ENCODE measurements at places on chromosomes 3 and 15.

DNA sequence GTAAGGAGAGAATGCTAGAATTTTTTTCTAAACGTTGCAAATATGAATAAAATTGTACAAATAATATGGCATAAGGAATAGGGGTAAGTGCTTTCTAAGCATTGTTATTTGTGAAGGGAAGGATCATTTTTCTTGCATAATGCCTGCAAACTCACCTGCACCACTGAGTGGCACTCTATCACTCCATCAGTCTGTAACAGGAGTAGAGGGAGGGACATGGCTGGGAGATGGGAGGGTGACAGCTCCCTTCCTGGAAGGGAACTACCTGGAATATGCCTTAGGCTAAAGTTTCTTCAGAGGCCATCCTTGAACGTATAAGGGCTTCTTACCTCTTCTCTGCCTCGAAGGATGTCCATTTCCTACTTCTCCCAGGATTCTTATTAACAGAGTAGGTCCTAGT lies 3.0 kb downstream of the NAALADL2 start:
- DNase-seq, result no peak

DNA sequence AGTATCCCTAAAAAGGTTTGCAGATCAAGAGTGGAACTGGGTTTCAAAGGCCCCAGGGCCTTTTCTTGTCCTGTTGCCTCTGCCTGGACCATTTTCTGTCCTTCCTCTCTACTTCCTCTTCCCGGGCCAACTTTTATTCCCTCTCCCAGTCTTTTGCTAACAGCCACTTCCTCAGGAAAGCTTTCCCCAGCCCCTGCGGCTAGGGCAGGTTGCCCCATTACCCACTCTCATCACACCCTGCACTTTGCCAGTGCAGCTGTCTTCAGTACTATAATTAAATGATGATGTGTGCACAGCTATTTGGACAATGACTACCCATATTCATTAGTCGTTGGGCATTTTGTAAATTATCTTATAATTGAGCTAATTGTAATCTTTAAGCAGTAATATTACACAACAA lies 150.5 kb upstream of the THBS1 start:
- DNase-seq, result no peak

DNA sequence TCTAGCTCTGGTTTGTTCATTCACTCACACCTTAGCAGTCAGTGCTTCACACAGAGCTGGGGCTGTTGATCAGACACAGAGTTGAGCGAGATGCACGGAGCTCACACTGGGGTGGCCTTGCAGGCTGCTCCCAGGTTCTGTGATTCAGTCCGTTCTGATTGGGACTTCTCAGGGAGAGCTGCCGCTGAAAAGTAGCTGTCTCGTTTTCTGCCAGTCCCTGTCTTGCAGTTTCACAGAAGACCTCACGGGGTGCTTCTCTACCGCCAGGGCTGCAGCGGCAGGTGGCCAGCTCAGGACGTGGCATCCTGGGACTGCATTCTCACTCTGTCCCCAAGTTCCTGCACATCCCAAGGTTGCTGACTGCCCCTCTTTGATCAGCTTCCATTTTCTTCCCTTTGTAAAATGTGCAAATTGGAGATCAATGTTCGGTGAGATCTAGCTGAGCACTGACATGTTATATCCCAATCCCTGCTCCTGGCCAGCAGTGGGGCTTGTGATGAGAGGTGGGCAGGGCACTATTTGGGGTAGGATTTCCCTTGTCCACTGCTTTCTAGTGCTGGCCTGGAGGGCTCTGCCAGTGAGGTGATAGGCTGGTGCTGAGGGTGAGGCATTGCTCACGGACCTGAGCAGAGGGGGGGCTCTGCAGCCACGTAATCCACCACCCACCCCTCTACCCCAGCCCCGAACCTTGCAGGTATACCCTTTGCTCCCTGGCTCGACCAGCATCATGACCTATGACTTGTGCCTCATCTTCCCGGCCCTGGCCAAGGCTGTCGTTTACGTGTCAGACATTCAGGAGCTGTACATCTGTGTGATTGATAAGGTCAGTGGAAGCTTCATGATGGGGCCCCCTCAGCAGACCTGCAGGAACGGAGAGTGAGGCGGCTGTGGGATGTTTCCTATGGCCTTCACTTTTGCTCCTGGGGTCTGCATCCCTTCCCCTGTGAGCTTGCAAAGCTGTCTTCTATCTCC lies 5.3 kb upstream of the TXNRD3 start:
- no peak for DNase-seq

- no peak for DNase-seq
Measured at GRCh38 chr3:170542704-170543103, 43.2 kb downstream of the SLC7A14 start.

- DNase-seq, result no peak
Measured at GRCh38 chr3:9730657-9731205, 804 bp upstream of the BRPF1 start.
